ENCODE measurements at places on chromosomes 11 and 22.

DNA sequence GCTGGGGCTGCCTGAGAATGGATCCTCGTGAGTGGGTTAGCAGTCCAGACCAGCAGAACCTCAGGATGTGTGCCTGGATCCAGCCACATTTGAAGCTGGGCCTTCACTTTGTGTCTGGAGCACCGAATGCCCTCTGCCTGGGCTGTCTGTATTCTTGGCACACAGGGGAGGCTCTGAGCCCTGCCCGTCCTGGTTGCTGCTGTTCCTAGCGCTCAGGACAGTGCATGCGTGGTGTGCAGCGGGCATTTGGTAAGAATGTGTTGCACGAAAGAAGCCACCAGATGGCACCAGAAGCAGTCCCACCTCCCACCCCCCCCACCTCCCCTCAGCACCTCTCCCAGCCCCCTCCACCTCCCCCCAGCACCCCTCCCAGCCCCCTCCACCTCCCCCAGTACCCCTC, 4.1 kb upstream of the MAPK11 start:
- DNase-seq, result peak; percentile 19

- DNase-seq, result no peak
These were observed 4.7 kb downstream of the ANO1 start for GRCh38 chr11:70082829-70083228.

- DNase-seq, result no peak
These were observed 532 bp downstream of the EIF4G2 start for GRCh38 chr11:10808235-10808552.

DNA sequence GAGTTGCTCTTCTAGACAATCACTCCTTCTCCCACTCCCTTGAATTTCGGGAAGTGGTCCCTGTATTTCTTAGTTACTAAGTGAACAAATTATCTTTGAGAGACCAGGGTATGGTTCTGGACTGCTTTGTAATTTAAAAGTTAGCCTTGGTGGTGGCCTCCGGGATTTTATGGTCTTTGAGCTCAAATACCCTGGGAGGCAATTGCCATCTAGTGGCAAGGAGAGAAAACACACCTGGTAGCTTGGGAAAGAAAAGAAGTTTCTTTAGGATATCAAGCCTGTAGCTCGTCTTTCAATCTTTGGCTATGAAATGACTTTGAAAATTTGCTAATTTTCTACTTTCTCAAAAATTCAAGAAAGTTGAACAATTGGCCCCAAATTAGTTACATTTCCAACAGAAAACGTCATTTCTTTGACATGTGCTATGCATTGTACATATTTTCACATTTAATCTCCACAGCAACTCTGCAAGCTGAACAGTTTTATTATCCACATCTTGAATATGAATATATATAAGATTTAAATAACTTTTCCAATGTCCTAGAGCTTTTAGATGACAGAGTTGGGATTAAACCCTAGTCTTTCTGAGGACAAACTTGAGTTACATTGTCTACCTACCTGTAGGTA, 39.1 kb downstream of the MMP27 start:
- DNase-seq, result no peak

GRCh38 chr11:125374398-125374797, 121.7 kb downstream of the FEZ1 start:
- DNase-seq, result no peak

GRCh38 chr11:86704710-86705109, 32.3 kb upstream of the ME3 start:
- DNase-seq, result no peak

GRCh38 chr11:66337103-66337899, 1.1 kb upstream of the RIN1 start:
- DNase-seq, result no peak

DNA sequence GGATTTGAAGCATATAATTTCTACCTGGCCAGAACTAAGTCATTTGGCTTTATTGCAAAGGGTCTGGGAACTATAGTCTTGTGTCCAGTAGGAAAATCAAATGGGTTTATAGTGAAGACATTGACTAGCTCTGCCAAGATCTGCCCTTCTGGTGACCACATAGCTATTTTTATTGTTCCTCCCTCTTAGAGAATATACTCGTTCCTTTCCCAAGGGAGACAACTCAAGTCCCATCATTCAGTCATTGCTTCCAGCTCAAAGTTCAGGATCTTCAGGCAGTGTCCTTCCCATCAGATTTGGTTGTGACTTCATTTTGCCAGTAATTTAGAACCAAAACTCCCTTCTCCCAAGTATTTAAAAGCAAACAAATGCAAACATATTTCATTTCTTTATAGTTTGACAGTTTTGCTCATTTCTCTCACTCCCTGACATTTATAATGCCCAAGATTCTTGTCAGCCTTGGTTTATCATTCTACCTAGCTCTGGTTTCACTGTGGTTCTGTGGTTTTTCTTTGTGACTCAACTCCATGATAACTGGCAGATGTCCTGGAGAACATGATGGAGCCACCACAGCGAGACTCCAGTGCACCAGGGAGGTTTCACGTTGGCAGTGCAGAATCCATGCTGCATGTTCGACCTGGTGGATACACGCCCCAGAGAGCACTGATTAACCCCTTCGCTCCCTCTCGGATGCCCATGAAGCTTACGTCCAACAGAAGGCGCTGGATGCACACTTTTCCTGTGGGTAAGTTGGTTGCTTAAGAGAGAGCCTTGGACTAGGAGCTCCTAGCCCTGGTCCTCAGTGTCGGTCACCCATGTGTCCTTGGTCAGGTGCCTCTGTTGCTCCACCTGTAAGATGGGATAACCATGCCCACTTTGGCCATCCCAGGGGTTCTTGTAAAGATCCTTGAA, 64.9 kb downstream of the DEPDC5 start:
- no peak for DNase-seq

DNA sequence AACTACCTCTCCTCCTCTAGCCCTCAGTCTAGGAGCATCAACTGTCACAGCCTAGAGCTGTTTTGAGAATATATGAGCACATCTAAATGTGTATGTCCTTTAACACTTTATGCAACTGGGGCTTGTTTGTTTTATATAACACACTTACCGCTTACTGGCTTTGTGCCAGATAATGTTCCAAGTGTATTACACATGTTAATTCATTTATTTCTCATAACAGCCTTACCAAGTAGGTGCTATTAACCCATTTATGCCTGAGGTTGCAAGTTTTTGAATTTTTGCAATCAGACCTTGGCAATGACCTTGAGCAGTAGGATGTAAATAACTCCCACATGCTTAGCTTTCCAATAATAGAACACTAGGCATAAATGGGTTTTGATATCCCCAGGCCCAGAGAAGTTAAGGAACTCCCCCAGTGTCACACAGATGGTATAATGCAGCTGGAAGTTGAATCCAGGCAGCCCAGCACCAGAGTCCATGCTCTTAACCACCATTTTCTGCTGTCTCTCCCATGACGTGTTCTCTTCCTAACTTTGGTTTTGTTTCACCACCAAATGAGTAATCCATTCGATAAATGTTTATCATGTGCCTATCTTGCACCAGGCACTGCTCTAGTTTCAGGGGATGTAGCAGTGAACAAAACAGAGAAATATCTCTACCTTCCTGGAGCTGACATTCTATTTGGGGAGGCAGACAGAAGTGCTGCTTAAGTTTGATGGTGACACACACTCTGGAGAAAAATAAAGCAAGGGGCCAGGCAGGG, 23.1 kb downstream of the PRDM11 start:
- no peak for DNase-seq

- DNase-seq, result no peak
These were observed 2.4 kb upstream of the SMCO4 start for GRCh38 chr11:93545566-93545965.

- DNase-seq, result no peak
These were observed 10.0 kb upstream of the ZNRF3 start for GRCh38 chr22:28873183-28873963.

GRCh38 chr22:42299586-42300258, 29.3 kb upstream of the TCF20 start:
- no peak for DNase-seq

- no peak for DNase-seq
These were observed 353.9 kb upstream of the TENM4 start for GRCh38 chr11:79794484-79795393.

DNA sequence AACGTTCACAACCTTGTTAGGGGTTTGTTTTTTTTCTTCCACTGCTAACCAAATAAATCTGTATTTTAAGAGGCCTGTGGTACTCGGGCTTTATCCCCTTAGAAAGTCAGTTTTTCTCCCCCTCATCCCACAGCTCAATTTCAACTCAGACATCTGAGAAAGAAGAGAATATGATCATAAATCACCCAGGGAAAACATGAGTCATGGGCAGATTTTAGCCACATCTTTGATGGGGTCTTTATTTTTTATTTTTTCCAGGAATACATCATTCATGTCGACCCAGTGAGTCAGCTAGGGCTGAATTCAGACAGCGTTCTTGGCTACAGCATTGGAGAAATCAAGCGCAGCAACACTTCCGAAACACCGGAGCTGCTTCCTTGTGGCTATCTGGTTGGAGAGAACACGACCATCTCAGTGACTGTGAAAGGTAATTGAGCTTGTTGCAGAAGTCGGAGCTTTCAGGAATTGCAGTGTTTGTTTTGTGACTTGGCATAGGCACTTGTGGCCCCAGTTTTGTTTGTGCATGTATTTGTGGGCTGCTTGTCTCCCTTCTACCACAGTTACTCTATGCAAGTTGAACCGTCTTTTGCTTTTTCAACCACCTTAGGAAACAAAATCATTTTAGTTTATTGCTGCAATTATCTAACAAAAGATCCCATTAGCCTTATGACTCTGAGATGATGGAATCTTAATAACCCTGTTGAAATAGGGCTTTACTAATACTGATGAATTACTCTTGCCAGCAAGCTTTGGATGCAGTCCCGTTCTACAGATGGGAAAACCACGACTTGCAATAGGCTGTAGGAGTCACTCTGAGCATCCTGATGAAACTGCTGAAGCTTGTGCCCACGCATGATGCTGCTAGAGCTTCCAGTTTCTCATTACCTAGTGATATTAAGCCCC, 62.7 kb downstream of the DBX1 start:
- DNase-seq, result no peak

- no peak for DNase-seq
These were observed 18.3 kb downstream of the JAML start for GRCh38 chr11:118206391-118207031.

DNA sequence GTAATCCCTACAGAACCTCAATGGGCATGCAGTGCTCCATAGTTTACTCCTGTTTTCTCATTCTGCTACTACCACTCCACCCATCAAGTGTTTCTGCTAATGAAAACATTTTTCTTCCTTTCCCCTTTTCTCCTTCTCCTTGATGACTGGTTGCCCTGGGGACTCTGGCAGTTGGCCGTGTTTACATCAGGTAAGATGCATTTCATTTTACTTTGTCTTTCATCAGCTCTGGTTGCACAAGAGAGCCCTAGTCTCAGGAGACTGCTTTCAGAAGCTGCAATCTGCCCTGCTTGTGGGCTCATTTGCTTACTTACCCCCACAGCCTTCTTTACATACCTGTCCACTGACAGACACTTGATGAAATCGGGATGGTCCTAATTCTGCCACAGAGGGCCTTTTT, 19.6 kb upstream of the LIMK2 start:
- no peak for DNase-seq

DNA sequence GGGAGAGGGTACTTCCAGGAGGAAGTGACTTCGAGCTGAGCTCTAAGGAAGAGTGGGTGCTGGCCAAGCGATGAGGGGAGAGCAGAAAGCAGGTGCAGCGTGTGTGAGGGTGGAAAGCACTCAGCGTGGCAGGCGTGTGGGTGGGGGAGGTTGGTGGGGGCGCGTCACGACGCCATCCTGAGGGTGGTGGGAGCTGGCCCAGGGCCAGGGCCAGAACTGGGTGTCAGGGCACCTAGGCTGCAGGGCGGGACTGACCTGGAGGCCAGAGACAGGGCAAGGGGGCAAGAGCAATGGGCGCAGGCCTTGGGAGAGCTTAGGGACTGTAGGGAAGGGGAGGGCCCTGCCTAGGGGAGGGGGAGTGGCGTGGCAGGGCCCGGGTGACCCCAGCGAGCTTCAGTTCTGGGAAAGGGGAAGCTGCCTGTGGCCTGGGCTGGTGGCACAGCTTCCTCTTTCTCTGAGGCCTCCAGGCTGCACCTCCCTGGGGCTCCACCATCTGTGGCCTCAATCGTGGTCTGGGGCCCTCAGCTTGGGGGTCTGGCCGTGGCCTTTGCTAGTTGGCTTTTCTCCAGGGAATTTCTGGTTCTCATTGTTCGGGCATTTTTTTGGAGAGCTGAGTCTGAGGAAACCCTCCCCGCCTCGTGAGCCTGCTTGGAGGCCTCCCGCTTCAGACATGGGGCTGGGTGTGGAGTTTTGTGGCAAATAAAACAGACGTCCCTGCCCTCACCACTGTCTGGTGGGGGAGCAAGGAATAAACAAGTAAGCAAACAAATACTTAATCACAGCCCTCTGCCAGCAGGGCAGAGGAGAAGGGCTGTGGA, 8.9 kb downstream of the RELT start:
- DNase-seq, result no peak

DNA sequence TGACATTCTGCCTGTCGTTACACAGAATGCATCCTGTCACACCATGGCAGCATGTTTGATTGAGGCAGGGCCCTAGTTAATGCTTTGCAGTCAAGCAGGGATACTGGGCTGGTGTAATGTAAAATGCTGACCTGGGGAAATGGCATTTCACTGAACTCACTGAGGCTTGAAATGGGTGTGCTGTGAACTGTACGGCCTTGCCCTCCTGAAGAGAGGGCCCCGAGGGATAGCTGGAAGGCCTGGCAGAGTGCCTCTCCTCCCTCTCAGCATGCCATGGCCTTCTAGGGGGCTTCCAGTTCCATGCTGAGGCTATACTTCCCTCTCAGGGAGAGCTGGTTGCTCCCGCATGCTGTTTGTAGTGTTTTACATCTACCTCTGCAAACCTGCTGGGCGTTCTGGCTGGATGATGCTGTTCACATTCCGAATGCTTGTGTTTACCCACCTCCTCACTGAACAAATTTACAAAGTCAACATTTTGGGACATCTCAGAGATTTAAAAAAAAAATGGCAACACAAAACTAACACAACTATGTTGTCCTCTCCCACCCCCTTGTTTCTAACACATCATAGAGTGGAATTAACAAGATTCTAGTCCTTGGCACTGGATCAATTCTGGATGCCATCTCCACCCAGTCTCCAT, 416.7 kb upstream of the CADM1 start:
- DNase-seq, result no peak

DNA sequence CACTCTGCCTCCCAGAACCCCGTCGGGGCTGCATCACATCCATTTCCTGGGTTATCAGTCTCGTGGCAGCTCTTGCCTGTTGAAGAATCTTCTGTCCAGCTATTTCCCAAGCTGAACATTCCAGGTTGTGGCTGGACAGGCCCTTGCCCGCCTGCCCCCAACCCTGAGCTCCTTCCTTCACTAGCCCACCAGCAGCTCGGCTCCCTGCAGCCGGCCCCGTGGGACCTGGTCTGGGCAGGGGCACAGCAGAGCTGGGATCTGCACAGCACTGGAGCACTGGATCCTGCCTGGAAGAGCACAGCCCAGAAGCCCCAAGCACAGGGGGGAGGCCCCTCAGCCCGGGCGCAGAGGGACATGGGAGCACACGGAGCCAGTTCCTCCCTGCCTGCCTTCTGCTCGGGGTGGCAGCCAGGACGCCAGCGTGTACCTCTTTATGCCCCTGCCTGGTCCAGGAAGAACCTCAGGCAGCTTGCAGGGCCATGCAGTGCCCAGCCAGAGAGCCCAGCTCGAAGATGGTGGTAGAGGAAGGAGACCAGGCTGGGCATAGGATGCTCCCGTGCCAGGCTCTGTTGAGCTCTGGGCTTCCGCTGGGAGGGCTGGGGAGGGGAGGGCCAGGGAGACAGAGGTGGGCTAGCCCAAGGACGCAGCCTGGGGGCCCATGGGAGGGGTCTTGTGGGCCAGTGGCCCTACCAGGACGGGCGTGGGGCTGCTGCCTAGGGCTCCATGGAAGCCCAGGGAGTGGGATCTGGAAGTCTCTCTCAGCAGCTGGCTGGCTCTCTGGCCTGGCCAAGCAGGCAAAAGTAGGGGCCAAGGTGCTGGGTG, 16.6 kb upstream of the GNB1L start:
- no peak for DNase-seq
